ENCODE measurements at places on chromosomes 2 and 18. TPM values are rescaled to one million over a fixed set of nuclear protein-coding genes. Genes with fewer than 3 reads are reported as not detected.

SATB2 gene
- total RNA-seq = 4.0 TPM

DSG4 gene
- 0.09 TPM for total RNA-seq

SLC9A4 gene
- total RNA-seq = 0.11 TPM

SP110 gene
- total RNA-seq = 28.8 TPM

FNDC4 gene
- total RNA-seq = 8.1 TPM
